ENCODE measurements at places on chromosomes 11 and 22. TPM values are rescaled to one million over a fixed set of nuclear protein-coding genes. Genes with fewer than 3 reads are reported as not detected.

Gene HDHD5
- 26.2 TPM for total RNA-seq

Gene ZP1
- total RNA-seq, result not detected

DNA sequence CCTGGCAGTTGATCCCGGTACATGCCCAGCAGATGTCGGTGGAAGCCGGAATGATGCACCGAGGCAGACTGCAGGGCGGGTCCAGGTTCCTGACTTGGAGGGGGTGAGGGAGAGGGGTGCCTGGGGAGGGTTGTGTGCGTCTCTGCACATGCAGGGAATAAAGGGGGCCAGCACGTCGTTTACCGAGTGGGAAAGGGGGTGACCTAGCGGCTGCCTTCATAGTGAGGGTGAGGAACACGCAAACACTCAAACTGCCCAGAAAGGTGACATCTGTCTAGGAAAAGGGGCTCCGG is 801.7 kb downstream of the TBC1D22A start:
- H3K4me3 ChIP-seq, result no peak overlapping the region
- H3K27me3 ChIP-seq, result no peaks in the 10 kb centered on the region
- H3K4me1 ChIP-seq, result no peaks in the 10 kb centered on the region
- no peaks in the 10 kb centered on the region for H3K36me3 ChIP-seq

DNA sequence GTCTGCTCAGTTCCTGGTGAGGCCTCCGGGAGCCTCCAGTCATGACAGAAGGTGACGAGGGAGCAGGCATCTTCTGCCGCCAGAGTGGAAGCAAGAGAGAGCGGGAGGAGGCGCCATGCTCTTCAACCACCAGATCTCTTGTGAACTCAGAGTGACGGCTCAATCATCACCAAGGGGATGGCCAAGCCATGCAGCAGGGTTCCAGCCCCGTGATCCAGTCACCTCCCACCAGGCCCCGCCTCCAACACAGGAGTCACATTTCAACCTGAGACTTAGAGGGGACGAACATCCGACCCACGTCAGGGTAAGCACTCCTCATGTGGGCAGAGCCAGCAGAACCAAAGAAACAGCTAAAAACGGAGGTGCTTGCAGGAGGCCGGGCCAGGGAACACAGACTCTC is 1470.5 kb downstream of the BRD1 start:
- DNase-seq, result no peak
- no peaks in the 10 kb centered on the region for H3K4me1 ChIP-seq
- H3K36me3 ChIP-seq, result no peaks in the 10 kb centered on the region
- H3K27me3 ChIP-seq, result peaks cover 11% of the 10 kb centered on the region
- no peak overlapping the region for H3K4me3 ChIP-seq
- H3K27ac ChIP-seq, result no peak overlapping the region

DNA sequence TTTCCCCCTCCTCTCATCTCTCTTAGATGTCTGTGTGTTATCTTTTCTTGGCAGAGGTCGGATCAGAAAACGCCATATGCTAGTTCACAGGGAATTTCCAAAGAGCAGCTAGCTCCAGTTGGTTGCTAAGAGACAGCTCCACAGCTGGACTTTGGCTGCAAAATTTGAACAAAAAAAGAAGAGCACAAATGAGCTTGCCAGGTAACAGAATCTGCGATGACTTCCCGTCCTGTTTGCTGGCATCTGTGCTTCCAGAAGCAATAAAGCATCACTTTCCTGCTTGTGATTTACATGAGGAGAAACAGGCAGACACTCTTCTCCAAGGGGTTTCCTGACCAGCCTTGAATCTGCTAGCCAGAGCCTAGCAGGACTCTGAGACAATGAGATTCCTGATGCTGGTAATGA is 596.0 kb upstream of the B3GAT1 start:
- no peak overlapping the region for H3K4me3 ChIP-seq
- DNase-seq, result no peak
- H3K27ac ChIP-seq, result no peak overlapping the region

GRCh38 chr11:67120456-67120855 is 1.4 kb downstream of the KDM2A start:
- no peaks in the 10 kb centered on the region for H3K27me3 ChIP-seq
- peak overlapping the region; percentile 96 for H3K27ac ChIP-seq
- peaks cover 56% of the 10 kb centered on the region for H3K4me1 ChIP-seq
- H3K36me3 ChIP-seq, result peaks cover 25% of the 10 kb centered on the region

GRCh38 chr11:47971501-47971900 is 8.9 kb upstream of the PTPRJ start:
- H3K4me1 ChIP-seq, result peaks cover 11% of the 10 kb centered on the region
- H3K27ac ChIP-seq, result no peak overlapping the region
- H3K27me3 ChIP-seq, result no peaks in the 10 kb centered on the region
- no peaks in the 10 kb centered on the region for H3K36me3 ChIP-seq
- no peak for DNase-seq

DNA sequence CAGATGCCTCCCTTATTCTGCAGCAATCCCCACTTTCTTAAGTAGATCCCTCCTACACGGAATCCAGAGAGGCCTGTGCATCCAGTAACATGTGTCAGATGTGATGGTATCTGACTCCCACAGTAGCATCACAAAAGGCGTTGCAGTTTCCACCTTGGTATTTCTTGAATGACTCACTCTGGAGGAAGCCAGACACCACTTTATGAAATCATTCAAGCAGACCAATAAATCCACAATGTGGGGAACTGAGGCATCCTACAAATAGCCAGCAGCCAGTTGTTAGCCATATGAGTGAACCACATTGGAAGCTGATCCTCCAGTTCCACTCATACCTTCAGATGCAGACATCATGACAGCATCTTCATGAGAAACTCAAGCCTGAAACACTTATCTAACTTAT is 798.1 kb downstream of the OPCML start:
- no peak overlapping the region for H3K4me3 ChIP-seq
- H3K27me3 ChIP-seq, result no peaks in the 10 kb centered on the region
- H3K4me1 ChIP-seq, result no peaks in the 10 kb centered on the region

All from lower lobe of right lung (tissue), 2 donors.